ENCODE measurements at places on chromosomes 6 and 20. TPM values are rescaled to one million over a fixed set of nuclear protein-coding genes. Genes with fewer than 3 reads are reported as not detected.

Gene MRAP2
- 1.1 TPM for total RNA-seq

Gene SIRPB1
- total RNA-seq = 0.96 TPM

Gene ME1
- 9.5 TPM for total RNA-seq

Gene ULBP3
- total RNA-seq = 16.2 TPM

Gene TREM2
- not detected for total RNA-seq

- DNase-seq = no peak
Measured at GRCh38 chr20:4418141-4418540, 303.6 kb upstream of the PRND start.

GRCh38 chr6:133764008-133764753 is 124.7 kb upstream of the TCF21 start:
- DNase-seq = no peak

- DNase-seq = no peak
Measured at GRCh38 chr6:124423621-124424020, 538.6 kb upstream of the RNF217 start.

GRCh38 chr6:44265007-44265721 is at the start of gene NFKBIE:
TSS of gene NFKBIE (minus strand) at chr6:44265551. CDS start at chr6:44265346, 205 bp downstream.
- DNase-seq = peak; percentile 90

DNA sequence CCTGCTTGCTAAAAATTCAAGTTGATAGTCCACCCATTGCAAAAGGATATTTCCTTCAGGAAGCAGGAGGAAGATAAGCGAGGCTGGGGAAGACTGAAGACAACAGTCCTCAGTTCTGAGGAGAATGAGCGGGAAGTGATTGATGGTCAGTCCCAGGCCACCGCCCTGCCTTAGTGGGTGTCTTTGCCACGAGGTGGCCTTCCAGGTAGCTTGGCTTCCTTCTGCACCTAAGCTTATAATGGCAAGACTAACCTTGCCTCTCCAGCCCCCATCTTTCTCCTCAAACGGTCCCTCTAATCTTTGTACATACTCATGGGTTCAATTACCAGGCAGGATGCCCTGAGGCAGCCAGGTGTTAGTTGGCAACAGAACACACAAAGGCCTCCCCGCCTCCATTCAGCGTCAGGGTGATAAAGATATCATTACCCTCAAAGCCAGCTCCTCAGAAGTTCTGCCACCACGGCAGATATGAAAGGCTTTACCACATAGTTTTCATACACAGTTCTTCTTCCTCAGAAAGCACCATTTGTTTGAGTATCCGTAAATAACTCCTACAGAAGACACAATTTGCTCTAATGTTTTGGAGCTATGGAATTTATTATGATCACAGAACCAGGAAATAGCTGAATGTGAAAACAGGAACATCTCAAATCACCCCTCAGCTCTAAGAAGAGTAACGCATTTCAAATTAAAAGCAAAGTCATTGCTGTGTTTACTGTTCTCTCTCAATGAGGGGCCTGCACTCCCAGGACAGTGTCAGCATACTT is 249.4 kb downstream of the ATXN1 start:
- no peak for DNase-seq

DNA sequence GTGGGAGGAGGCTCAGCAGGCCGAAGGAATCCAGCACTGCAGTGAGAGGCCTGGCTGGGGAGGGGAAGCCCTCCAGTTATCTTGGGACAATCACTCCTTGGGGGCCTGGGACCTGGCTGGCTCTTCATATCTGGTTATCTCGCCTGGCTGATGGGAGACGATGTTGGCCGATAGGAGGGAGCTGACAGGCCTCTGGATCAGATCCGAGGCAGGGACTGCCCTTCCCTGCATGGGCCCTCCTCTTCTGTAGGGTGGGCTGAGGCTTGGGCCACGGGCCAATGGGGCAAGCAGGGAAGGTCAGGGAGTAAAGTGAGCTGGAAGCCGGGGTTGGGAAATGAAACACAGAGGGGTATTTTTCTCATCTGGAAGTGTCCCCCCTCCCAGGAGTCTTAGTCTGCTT is 25.2 kb downstream of the MANBAL start:
- no peak for DNase-seq

DNA sequence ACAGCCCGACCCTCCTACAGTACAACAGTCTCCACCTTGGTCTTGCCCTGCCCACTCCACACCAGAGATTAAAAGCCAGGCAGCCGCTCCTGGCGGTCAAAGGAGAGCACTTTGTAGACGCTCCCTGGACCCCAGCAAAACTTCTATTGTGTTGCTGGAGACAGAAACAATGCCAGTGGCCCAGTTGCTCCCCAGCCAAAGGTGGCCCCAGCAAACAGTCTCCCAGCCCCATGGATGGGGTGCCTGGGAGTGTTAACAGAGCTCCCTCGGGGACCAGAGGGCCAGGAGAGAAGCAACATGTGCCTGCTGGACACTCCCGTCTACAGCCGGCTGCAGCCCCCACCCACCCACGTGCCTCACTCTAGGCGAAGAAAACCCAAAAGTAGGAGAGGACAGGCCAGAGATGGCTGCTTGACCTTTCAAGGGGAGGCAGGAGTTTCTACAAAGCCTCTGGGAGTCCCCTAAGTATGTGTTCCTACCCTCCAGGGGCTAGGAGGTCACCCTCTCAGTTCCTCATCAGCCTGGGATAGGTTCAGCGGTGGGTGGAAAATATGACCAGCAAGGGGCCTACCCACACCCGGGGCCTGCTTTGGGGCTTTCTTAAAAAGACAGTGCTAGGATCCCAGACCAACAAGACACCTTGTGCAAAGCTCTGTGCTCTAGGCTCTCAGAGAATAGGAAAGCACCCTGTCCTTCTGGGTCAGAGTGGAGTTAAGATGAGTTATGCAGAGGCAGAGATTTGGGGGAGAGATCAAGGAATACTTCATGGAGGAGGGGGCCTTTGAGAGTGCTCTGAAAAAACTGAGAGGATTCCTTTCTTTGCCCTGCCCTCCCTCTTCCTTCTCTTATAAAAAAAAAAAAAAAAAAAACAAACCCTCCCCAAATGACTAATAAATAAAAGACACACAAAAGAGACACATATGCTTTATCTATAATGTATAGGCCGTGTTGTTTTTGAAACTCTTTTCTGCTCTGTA is 19.0 kb upstream of the PREX1 start:
- no peak for DNase-seq

- no peak for DNase-seq
Measured at GRCh38 chr6:39020136-39020535, 28.4 kb upstream of the GLP1R start.

- no peak for DNase-seq
Measured at GRCh38 chr6:44355640-44356039, 13.2 kb downstream of the SPATS1 start.

- no peak for DNase-seq
Measured at GRCh38 chr20:61682996-61683681, 382.5 kb downstream of the TAF4 start.

- peak; percentile 62 for DNase-seq
Measured at GRCh38 chr20:48523191-48523995, 304.4 kb downstream of the PREX1 start.

- no peak for DNase-seq
Measured at GRCh38 chr6:35247642-35248231, 11.8 kb upstream of the ZNF76 start.

DNA sequence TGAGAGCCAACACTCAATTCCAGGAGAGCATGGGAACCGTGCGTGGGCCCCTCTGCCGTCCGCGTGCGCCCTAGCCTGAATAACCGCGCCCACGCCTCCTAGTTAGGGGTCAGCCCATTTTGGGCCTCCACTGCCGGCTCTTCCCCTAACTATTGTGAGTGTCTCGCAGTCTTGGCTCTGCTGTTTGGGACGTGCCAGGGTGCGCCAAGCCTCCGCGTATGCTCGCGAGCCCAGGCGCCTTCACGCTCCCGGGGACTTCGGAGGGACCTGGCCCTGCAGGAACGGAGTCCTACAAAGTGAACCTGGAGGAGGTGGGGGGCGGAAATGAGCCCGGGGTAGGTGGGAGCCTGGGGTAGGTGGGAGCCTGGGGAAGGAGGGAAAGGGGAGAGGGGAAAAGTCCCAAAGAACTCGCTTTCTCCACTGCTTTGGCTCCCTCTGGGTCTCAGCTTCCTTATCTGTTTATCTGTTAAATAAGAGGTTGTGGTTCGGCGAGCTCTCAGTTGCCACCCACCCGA is 873 bp upstream of the GCM2 start:
- no peak for DNase-seq

All from progenitor cell of endocrine pancreas (in vitro differentiated cells).